ENCODE measurements at places on chromosomes 5 and 9. TPM values are rescaled to one million over a fixed set of nuclear protein-coding genes. Genes with fewer than 3 reads are reported as not detected.
A peak's percentile ranks its signal among the peaks of the same experiment; 100 is the strongest.

The ABO gene
- 9.8 TPM for polyA plus RNA-seq

- no peak for DNase-seq
These were observed 819 bp downstream of the LSM11 start for GRCh38 chr5:157744051-157745011.

GRCh38 chr9:136050266-136050700 lies 44.8 kb downstream of the NACC2 start:
- DNase-seq = no peak

DNA sequence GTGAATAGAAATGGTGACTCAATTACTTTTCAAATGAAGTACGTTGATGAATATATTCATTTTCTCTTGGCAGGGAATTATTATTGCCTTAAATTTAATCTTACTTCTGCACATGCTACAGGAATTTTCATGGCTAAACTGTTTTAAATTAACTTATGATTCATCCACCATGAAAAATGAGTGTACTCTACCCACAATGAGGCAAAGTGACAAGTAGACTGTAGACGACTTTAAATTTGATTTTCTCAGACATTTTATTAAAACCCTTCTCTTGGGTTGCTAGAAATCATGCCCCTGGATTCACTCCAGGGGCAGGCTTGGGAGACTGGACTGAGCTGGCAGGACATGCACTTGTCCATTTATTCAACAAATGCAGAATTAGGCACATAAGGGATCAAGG lies 23.5 kb upstream of the ERAP2 start:
- DNase-seq = no peak

The PLAC8L1 gene
- polyA plus RNA-seq = 1.00 TPM

GRCh38 chr5:66223637-66224036 lies 79.5 kb downstream of the SREK1 start:
- DNase-seq = no peak

The IL13 gene
- polyA plus RNA-seq = not detected

DNA sequence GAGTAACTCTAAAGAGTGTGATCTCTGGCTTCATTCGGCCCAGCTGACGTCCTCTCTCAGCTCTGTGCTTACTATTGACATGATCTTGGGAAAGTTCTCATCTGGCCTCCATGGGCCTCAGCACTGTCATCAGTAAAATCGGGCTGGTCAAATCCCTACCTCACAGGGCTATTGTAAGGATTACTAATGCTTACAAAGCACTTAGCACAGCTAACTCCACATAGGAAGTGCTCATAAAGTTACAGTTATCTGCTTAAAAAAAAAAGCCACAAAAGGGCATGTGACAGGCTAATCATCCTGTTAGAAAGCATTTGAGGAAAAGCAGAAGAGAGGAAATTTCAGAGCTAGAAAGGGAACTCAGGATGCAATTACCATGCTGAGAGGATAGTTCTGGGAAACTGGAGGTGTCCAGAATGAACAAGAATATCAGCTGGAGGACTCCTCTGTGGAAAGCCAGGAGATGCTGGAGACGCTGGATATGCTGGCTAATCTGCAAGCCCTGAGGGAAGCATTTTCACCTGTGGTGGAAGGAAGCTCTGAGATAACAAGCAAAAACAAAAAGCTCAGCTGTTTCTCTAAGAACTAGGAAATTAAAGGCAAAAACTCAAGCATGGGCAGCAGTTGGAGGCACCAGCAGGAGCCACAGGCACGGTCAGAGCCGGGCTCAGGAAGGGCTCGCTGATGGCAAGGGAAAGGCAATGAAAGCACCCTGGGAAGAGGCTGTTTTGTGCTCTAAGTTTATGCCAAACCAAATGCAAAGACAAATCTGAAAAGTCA lies 4.4 kb upstream of the BHMT start:
- DNase-seq = no peak

The PRDM9 gene
- not detected for polyA plus RNA-seq

- no peak for DNase-seq
These were observed 62.4 kb downstream of the SLC28A3 start for GRCh38 chr9:84278130-84278529.

The PDE4D gene
- polyA plus RNA-seq = 22.9 TPM

- no peak for DNase-seq
These were observed 193.0 kb downstream of the DMAC1 start for GRCh38 chr9:7606591-7606990.

The DDX4 gene
- not detected for polyA plus RNA-seq

DNA sequence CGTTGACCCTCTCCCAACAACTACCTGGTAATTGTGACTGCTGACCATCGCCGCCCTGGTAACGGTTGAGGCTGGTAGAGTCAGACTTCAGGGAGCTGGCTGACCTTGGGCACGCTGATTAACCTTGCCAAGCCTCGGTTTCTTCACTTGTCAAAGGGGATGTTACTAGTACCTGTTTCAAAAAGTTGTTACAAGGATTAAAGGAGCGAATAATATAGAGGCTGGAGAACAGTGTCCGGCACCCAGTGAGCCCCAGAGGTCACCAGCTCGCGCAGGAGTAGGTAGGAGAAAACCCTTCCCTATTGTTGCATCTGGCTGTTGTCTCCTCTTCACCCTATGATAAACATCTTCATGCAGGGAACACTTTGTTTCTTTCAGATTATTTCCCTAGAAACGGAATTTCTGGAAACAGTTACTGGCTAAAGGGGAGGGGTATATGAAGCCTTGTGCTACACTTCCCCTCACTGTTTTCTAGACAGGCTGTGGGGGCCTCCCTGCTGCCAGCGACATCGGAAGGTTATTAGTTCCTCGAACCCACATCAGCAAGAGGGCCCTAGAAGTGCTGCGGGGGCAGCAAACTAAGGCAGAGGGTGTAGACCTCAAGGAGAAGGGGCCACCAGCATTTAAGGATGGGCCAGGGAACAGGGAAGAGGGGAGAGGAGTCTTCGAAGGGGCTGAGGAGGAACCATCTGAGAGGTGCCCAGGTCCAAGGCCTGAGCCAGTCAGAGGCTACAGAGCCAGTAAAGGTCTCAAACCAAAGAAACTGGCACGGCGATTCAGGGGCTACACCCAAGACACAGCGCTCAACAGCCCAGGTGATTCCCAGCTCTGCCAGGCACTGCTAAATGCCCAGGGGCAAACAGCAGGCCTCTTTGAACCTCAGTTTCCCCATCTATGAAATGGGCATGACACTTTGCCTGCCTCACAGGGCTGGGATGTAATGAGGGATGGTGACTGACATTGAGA lies 37.6 kb downstream of the HRH2 start:
- no peak for DNase-seq

GRCh38 chr5:59039296-59040023 lies 456.6 kb downstream of the RAB3C start:
- DNase-seq = no peak

The C9orf43 gene
- 0.87 TPM for polyA plus RNA-seq

The SPINK4 gene
- polyA plus RNA-seq = not detected

- no peak for DNase-seq
These were observed 368.4 kb upstream of the GRAMD2B start for GRCh38 chr5:126054577-126055347.

- no peak for DNase-seq
These were observed 120.4 kb upstream of the FST start for GRCh38 chr5:53359916-53360517.

- DNase-seq = peak; percentile 95
These were observed at the start of gene EXOSC2 for GRCh38 chr9:130693426-130694191. TSS of gene EXOSC2 (plus strand) at chr9:130693780. CDS start at chr9:130693792, 12 bp downstream.

The PCDHA12 gene
- 0.03 TPM for polyA plus RNA-seq

GRCh38 chr9:101365181-101365580 lies 19.6 kb downstream of the BAAT start:
- DNase-seq = no peak

GRCh38 chr5:147538236-147538635 lies 28.4 kb upstream of the DPYSL3 start:
- no peak for DNase-seq

DNA sequence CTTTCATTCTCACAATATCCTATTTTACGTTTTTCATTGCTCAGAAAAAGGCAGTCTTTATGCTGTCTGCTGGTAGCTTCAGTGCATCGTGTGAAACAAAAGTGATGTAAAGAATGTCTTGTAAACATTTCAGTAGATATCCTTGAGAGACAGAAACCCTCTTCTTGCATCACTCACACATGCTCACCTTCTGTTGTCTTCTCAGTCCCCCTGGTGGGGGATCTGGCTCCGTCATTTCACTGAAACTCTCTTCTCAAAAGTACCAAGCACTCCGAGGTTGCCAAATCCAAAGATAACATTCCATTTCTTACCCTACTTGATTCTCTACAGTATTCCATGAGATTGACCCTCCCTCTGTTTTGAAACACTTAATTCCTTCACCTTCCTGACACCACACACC lies 46.1 kb upstream of the PCA3 start:
- DNase-seq = no peak

DNA sequence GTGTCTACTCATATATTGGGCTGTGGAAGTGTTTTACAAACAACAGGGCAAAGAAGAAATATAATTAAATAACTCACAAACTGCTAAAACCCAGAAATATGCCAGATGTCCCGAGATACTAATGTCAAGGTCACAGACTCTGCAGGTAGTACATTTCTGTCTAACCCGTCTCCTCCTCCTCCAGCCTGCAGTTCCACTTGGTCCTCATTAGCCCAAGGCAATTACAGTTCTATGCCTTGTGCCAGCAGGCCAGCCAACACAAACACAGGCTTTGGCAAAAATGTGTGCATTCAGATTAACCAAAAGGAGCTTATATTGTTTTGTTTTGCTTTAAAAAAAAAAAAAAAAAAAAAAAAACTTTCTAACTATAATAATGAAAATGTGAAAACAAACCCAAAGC lies 148.8 kb downstream of the MYO10 start:
- no peak for DNase-seq

DNA sequence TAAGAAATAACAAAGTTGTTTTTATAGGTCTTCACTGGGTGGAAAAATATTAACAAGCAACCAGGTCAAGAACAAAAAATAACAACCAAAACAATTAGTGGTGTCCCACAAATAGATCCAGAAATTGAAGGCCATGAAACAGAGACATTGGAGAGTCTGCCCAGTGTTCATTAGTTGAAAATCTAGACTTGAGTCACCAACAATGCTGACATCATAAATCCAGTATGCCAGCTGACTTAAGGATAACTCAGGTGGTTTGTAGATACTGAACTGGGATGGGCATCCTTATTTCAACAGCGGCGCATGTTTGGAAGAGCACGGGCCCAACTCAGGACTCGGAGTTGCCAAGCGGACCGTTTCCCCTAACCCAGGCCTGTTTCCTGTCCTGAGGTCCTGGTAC lies 80.7 kb upstream of the TNFAIP8 start:
- no peak for DNase-seq

The RAB24 gene
- polyA plus RNA-seq = 25.2 TPM

GRCh38 chr5:58056546-58056945 lies 403.3 kb downstream of the PLK2 start:
- no peak for DNase-seq

The HSPB3 gene
- 0.18 TPM for polyA plus RNA-seq

Data from right renal pelvis (tissue), 4 donors.